ENCODE measurements at places on chromosomes 12 and 14.

DNA sequence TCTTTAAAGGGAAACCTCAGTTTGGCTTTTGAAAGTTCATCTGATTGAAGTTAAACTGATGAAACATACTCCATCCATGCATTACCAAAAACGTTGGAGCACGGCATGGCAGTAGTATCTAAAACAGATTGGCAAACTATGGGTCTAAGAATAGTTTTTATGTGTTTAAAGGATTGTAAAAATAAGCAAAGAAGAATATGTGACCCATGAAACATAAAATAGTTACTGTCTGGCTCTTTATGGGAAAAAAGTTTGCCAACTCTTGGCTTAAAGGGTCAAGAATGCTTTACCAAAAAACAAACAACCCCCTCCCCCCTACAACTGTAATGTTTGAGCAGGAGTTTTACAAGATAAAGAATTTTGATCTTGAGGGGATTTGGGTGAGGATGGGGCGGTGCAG is 32.6 kb downstream of the TRAF3 start:
- DNase-seq = no peak

DNA sequence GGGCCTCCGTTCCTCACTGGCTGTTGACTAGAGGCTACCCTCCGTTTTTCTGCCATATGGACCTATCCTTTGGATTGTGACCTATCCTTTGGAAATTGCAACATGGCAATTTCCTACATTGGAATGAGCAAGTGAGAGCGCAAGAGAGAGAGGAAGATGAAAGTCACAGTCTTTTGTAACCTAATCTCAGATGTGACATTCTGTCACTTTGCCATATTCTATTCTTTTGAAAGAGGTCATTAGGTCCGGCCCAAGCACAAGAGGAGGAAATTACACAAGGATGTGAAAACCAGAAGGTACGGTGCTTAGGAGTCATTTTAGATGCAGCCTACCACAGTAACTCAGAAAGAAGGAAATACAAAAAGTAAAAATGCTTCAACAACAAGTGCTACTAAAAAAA is 47.3 kb upstream of the SRP54 start:
- DNase-seq = no peak

GRCh38 chr12:111653596-111653995 is 32.2 kb downstream of the BRAP start:
- no peak for DNase-seq

DNA sequence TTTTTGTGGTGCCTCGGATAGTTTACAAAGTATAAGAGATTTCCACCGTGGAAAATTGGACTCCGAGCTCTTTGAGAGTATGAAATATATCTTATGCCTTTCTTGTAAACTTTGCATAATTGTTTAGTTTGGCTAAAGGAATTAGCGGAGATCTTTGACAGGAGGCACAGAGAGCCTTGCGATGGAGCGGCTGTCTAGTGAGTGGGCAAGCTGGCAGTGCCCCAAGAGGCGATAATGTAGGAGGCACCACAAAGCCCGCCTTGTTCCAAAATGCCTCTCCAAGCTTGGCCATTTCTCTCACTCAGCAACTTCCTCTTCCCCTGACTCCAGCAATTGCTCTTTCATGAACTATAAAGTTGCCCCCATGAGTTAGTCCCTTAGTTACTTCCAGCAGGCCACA is 270.1 kb upstream of the PRICKLE1 start:
- DNase-seq = no peak

- DNase-seq = peak; percentile 56
These were observed 64.5 kb downstream of the TESC start for GRCh38 chr12:117034701-117035151.

DNA sequence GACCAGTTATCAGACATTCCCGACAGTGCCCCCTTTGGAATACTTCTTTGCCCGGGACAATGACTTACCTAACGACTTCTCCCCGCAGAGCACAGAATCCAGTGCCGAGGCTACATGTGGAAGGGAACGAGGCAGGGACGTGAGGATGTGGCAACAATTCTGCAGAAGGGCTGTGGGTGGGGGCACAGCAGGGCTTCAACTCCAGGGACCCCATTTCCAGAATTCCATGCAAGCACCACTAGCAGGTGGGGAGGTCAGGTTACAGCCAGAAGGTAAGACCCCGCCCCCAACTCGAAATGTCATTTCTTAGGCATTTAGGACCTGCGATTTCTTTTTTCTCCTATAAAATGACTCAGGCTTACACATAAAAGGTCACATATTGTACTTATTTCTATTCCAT is 207.9 kb downstream of the TMEM132C start:
- no peak for DNase-seq

GRCh38 chr14:64848239-64848638 is 31.5 kb downstream of the SPTB start:
- DNase-seq = no peak

- DNase-seq = no peak
These were observed 66.8 kb downstream of the C14orf132 start for GRCh38 chr14:96105926-96106441.

GRCh38 chr14:90693413-90693812 is 122.8 kb downstream of the TTC7B start:
- DNase-seq = peak; percentile 95

GRCh38 chr14:25250516-25250915 is 200.6 kb upstream of the STXBP6 start:
- DNase-seq = no peak

DNA sequence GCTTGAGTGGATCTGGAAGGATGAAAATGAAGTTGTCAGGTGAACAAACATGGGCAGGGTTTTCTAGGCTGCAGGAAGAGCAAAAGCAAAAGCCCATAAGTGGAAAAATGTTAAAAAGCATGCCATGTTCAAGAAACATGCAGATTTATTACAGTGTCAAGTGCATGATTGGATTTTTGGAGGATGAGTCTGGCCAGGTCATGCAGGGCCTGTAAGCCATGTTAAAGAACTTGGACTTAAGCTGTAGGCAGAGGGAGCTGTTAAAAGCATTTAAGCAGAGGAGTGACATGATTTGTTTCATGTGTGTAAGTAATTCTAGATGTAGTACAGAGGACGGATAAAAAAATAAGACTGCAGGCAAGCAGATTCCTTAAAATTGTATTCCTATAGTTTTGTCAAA is 16.3 kb upstream of the SINHCAF start:
- no peak for DNase-seq

- no peak for DNase-seq
These were observed 1.2 kb downstream of the PYROXD1 start for GRCh38 chr12:21438643-21439042.

All from NCI-H2107 (cell line).